ENCODE measurements at places on chromosomes 11 and 22. TPM values are rescaled to one million over a fixed set of nuclear protein-coding genes. Genes with fewer than 3 reads are reported as not detected.

DNA sequence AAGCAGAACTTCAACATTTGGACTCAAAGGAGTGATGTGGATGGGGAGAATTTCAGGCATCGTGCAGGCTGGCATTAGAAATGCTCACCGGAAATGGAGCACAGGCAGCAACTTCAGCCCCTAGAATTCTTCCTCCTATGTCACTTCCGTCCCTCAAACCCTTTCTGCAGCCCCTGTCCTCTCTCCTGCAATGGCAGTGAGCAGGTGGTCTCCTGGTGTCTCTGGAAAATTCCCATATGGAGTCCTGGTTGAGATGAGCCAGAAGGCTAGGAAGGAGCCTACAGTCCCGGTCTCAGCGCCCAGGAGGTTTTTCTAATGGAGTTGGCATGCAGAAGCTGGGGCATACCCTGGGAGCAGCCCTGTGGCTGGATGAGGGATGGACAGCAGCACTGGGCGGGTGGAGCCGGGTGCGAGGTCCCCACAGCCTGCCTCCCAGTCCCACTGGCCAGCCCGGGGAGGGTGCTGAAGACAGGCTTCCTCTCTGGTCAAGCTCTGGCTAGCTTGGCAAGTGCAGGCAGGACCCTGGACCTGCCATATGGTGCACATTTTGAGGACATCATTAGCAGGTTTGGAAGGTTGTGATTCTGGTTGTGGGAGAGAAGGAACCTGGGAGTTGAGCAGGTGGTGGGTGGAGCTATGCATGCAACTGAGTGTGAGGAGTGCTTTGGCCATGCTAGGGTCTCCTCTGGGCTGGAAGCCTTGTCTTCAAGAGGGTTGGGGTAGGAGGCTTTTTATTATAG, 59.8 kb upstream of the B3GAT1 start:
- no peak for DNase-seq

GRCh38 chr11:68843052-68843561, 1.4 kb upstream of the CPT1A start:
- DNase-seq, result peak; percentile 37

- no peak for DNase-seq
These were observed 71.6 kb downstream of the CELSR1 start for GRCh38 chr22:46465793-46466192.

The C11orf91 gene
- not detected for total RNA-seq
